ENCODE measurements at places on chromosomes 4 and X. TPM values are rescaled to one million over a fixed set of nuclear protein-coding genes. Genes with fewer than 3 reads are reported as not detected.
A peak's percentile ranks its signal among the peaks of the same experiment; 100 is the strongest.

GRCh38 chr4:24285759-24286158, 298.6 kb downstream of the DHX15 start:
- no peak for DNase-seq

GRCh38 chr4:35364321-35364870, 879.9 kb downstream of the ARAP2 start:
- no peak for DNase-seq

GRCh38 chr4:40165916-40166315, 30.9 kb upstream of the RHOH start:
- DNase-seq, result no peak

DNA sequence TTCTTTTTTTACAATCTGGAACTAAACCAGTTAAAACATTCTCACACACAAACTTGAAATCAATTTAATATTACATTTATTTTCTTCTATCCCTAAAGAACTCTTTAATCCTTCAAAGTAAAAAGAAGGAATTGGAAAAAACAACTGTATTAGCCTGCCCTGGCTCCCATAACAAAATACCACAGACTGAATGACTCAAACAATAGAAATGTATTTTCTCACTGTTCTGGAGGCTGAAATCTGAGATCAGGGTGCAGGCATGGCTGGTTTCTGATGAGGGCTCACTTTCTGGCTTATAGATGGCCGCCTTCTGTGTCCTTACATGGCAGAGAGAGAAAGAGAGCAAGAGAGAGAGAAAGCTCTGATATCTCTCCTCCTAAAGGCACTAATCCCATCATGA, 149.4 kb downstream of the PDGFRA start:
- no peak for DNase-seq

GRCh38 chrX:103405009-103405333, 28.6 kb downstream of the BEX3 start:
- no peak for DNase-seq

ETDB gene
- not detected for total RNA-seq

DNA sequence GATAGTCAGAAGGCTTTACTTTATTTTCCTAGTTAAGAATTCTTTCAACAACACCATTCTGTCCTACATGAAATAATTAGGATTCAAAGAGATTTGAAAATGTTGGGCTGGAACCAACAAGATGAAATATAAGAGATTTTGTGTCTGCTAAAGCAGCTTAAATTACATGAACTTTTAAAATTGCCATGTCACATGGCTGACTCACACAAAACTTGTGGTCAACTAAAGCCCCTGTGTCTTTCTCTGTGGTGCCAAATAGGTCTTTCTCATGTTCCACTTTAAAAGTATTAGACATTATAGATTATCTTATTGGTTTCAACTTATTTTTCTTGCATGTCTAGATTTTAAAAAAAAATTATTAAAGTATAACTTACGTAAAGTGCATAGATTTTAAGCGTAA, 60.8 kb upstream of the FHL1 start:
- no peak for DNase-seq

DNA sequence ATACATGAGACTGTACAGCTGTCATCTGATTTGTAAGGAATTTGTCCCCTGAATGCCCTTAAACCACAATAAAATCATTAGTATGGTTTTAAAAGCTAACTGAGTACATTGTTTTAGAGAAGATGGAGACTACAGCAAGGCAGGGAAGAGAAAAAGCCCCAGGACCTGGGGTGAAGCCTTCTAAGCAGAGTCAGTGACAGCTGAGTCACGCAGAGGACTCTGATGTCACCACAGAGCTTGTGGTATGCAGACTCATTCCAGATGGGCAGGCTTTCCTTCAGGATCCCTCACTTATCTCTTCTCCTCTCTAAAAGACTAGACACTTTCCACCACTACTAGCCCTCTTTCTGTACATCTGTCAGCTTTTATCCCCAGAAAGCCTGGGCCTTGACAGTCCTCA, 97.1 kb upstream of the ATOH1 start:
- DNase-seq, result no peak

SOD3 gene
- 28.2 TPM for total RNA-seq

GRCh38 chrX:138026211-138026610, 460.3 kb downstream of the ZIC3 start:
- DNase-seq, result no peak

NIPAL1 gene
- total RNA-seq, result 53.6 TPM

HSFX3 gene
- total RNA-seq, result not detected

GRCh38 chr4:150056569-150056968, 21.7 kb upstream of the DCLK2 start:
- DNase-seq, result no peak

GALNTL6 gene
- total RNA-seq, result 0.20 TPM

DNA sequence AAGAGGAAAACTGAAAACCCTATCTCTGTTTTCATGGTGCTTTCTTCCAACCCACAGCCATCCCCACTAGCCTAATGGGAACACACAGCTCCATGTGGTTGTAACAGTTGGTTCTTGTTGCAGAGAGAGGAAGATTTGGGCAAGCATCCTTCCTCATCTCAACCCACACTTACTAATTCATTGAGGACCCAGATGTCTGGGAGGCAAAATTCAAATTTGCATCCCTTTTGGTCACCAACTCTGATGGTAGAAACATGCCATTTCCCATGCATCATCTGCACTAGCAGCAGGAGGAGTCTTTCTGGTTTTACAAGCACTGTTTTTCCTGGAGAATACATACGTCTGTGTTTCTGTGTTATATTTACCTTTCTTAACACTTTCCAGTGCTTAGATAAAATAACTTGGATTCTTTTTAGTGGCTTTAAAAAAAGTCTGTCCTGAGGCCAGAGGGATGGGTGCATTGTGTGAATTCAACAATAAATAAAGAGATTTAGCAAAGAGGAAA, 301.0 kb downstream of the KCTD8 start:
- DNase-seq, result no peak

DNA sequence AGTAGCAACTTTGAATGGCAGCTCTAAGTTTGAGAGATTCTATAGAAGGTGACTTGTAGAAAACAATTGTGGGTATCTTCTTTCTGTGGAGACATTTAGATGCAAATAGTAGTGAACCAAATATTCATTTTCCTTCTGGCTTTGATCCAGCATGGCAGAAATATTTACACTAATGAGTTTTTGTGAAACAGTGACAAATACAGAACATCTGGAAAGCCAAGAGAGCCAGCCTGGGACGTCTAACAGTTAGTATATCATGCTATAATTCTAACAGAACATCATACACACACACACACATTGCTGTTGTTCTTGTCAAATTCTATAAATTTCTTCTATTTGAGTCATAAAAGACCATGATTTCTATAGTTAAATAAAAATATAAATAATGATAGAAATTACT, 1777.9 kb downstream of the ARAP2 start:
- no peak for DNase-seq

DNA sequence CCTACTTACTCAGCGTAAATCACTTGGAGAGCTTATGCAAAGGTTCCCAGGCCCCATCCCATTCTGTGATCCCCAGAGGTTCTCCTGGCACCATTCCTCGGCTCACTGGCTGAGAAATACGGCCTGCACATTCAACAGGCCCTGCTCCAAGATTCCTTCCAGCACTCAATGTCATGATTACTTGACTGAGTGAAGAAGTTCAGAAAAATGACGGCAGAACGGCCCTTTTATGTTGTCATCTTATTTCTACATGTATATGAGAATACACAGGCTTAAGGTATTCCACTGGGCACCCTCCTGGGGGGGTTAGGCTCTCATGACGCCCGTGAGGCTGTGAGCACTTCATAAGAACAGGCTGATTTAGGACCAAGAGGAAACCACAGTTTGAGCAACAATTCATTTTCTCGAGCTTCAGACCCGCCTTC, 190.6 kb downstream of the NSUN7 start:
- DNase-seq, result peak; percentile 8

All from left colon (tissue), 2 donors.